ENCODE measurements at places on chromosomes 11 and 22. TPM values are rescaled to one million over a fixed set of nuclear protein-coding genes. Genes with fewer than 3 reads are reported as not detected.

SORL1 gene
- 0.38 TPM for total RNA-seq

ANO5 gene
- under 0.01 TPM for total RNA-seq

RIMBP3B gene
- not detected for total RNA-seq

C11orf97 gene
- total RNA-seq = not detected

LGR4 gene
- total RNA-seq = 38.0 TPM

SMTNL1 gene
- total RNA-seq = not detected
